ENCODE measurements at places on chromosomes 3 and 15. TPM values are rescaled to one million over a fixed set of nuclear protein-coding genes. Genes with fewer than 3 reads are reported as not detected.

OTOL1 gene
- total RNA-seq, result not detected

FMN1 gene
- total RNA-seq, result under 0.01 TPM

SUSD5 gene
- total RNA-seq, result under 0.01 TPM

- DNase-seq, result peak; percentile 83
Observed at GRCh38 chr15:26889298-26889898, 22.5 kb downstream of the GABRA5 start.

CKMT1A gene
- total RNA-seq, result not detected

DNA sequence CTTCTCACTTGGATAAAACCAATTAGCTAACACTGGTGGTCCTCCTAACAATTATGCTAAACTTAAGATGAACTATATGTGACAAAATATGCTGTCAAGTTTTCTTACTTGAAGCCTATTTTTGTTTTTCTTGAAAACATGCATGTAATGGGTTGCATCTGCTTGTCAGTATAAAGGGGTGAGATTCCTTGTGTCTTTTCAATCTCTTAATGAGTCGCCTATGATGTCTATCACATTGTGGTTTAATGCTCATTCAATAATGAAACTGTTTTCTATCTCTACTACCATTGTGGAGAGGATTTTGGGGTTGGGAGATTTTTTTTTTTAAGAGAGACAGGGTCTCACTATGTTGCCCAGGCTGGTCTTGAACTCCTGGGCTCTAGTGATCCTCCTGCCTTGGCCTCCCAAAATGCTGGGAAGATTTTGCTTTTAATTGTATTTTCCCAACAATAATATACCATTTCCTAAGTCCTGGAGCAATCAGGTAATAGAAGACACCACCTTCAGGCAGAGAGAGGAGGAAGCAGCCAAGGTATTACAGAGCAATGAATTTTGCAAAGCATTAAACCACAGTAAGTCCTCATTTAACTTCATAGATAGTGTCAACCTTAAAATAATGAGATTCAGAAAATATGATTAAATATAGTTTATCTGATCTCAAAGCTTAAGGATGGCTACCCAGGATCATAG lies 17.4 kb upstream of the TRMT10C start:
- DNase-seq, result no peak

DNA sequence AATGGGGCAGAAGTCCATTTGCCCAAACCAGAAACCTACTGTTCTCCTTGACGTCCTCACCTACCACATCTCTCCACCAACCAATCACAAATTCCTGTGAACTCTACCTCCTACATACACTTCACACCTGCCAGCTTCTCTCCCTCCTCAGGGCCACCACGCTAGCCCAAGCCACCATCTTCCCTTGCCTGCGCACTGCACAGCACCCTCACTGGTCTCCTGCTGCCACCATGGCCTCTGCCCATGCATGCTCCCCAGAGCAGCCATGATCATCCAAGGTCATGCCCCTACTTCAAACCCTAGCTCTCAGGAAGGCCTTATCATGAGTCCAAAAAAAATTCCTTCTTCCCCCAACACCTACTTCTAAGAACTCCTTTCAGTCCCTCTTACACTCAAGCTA lies 1.1 kb upstream of the EPHB3 start:
- DNase-seq, result no peak

All from lung microvascular endothelial cell (primary cell).